ENCODE measurements at places on chromosomes 5 and 9.

- DNase-seq, result no peak
Measured at GRCh38 chr5:74310997-74311930, 329.3 kb downstream of the ENC1 start.

DNA sequence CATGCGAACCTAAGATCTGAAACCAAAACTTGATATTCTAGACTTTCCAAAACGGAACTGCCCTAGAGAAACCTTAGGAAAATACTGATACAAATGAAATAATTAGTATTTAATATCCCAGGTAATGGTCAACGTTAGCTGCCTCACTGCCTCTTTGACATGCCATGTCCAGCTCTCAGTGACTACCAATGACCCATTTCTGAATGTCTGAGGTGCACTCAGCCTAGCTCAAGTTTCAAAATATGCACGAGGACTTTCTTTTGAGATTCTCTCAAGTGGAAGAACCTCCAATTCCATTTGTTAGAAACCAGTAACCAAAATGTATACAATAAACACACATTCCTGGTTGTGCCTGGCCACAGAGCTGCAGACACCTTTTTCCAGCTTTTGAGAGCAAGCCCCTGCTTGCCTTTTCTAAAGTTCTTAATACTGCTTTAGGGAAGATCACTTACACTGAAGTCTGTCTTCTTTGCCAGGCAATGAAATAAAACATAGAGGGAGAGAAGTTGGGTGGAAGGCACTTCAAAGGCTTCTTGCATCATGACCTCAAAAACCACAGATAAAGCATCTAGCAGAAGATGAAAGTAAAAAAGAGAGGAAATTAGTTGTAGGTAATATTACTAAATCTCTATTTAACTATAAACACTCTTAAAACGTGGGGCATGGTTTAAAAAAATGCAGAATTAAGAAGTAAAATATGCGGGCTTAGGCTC is 87.9 kb downstream of the MRPS27 start:
- DNase-seq, result no peak

GRCh38 chr5:54384356-54384933 is 71.1 kb upstream of the HSPB3 start:
- DNase-seq, result no peak

DNA sequence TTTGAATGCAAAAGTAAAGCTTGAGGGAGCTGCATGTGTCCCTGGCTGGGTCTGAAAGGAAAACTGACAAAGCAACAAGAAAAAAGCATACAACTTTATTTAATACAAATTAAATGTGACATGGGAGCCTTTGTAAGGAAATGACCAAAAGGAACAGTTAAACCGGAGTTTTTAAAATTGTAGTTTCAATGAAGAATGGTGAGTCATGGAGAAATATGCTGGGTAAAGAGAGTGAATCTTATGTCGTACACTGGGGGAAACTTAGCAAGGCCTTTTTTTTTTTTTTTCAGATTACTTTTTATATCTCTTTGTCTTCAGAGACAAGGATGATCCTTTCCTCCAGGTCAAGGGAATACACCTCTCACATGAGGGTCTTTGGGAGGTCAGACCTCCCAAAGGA is 50.1 kb upstream of the FBXL17 start:
- no peak for DNase-seq

- no peak for DNase-seq
Measured at GRCh38 chr9:20805766-20806165, 121.7 kb downstream of the FOCAD start.

- DNase-seq, result no peak
Measured at GRCh38 chr5:2762744-2763532, 11.5 kb upstream of the IRX2 start.

- DNase-seq, result no peak
Measured at GRCh38 chr9:112125951-112126388, 49.1 kb downstream of the SUSD1 start.

GRCh38 chr5:142529626-142530278 is 156.1 kb downstream of the FGF1 start:
- DNase-seq, result no peak

- DNase-seq, result no peak
Measured at GRCh38 chr5:166166071-166166470, 2125.4 kb upstream of the WWC1 start.

GRCh38 chr5:91266184-91266705 is 116.9 kb downstream of the ARRDC3 start:
- no peak for DNase-seq

DNA sequence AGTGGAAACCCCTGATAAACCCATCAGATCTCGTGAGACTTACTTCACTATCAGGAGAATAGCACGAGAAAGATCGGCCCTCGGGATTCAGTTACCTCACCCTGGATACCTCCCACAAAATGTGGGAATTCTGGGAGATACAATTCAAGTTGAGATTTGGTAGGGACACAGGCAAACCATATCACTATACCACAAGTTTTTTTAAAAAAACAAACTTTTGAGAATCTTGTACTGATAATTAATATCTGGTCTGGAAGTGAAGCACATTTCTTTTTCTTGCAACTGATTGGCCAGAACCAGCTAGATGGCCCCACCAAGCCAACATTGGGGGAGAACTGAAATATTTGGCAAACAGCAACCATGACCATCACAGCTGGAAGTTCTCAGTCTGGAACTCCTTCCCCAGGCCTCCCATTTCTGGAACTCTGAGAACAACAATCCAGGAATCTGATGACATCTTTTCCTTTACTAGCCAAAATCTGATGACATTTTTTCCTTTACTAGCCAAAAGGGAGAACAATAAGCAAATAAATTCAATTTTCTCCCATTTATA is 51.8 kb upstream of the CDKN2B start:
- DNase-seq, result no peak

- DNase-seq, result no peak
Measured at GRCh38 chr5:54329731-54330709, 19.6 kb upstream of the ARL15 start.

DNA sequence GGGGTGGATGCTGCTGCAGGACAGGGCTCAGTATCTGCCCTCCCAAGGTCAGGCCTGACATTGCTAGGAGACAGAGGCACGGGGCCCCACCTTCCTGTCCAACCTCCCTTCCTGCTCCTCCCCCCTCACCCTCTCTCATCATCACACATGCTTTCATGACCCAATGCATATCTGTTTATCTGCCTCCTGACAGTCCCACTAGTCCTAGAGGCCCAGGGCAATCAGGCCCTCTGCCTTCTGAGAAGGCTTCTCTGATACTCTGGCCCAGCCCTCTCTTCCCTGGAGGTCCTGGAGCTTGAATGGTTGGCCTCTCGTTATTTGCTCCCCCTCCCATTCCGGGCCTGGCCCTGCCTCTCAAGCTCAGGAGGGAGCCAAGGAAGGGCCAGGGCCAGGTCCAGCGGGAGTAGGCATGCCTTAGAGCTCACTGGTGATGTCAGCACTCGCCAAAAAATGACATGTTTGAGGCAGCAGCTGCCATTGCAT is 90.6 kb upstream of the SAP30L start:
- DNase-seq, result no peak

DNA sequence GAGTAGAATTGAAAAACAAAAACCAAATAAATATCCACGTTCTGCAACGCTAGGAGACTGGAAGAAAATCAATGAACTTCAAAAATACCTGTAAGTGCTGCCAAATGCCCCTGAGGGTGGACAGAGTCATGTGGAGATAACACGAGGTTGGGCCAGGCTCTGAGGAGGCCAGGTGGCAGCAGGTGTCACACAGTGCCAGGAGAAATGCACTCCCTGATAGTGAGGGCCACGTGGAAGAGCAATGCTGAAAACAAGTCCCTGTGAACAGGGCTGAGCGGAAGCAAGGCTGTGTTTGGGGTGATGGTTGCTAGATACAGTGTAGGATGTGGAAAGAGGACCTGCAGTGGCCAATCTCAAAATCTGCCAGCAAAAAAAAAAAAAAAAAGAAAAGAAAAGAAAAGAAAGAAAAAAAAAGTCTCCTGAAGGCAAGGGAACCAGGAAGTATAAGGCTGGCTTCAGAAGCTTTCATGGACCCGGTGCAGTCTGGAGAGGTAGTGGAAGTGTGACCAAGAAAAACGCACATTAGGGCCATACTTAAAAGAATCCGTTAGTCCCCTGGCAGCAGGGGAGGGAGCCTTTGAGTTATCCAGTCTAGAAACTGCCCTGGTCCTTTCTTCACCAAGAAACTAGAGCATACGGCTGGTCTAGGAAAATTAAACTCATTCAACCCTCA is 16.8 kb downstream of the C1QTNF3 start:
- no peak for DNase-seq

DNA sequence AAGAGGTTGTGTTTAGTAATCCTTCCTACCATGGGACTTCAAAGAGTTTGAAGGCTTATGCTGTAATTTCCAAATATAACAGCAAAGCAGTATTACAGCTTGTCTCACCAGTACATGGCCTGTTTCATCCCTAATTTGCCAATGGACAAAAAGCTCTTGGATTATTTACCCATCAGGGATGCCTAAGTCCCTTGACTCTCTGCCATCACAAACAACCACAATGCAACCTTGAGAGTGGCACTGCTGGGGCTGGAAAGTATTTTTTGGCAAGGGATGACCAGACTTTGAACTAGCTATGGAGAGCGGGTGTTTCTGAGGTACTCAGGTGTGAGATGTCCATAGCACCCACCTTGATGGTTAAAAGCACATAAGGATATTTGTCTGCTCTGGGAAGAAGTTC is 9.1 kb downstream of the MAMDC2 start:
- no peak for DNase-seq

DNA sequence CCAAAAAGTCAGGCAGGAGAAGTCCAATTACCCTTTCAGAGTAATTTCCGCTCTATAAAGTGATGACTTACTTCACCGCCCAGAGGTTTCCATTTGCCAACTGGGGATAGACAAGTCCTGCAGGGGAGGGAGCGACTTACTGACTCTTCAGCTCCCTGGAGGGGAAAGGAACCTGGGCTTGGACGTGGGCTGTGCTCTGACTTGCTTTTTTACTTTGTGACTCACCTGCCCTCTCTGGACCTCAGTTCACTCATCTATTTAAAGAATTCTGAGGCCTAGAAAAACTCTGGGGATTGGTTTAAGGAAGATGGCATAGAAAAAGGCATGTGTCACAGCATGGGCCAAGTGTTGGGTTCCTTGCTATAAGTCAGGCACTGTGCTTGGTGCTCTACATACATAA is 180.4 kb upstream of the TRIM32 start:
- DNase-seq, result no peak

DNA sequence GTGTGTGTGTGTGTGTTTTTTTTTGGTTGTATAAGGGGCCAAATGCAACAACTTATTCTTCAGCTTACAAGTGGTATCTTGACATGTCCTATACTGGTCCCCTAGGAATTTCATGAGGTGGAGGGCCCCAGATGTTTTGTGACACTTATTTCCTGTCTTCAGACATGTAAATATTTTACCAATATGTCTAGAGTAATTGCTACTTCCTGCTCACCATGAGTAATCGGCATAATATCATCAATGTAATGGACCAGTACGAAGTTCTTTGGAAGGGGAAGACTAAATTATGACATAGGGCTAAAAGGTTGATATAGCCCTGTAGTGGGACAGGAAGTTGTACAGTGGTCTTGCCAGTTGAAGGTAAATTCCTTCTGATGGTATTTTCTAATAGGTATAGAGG is 3.7 kb upstream of the OTULIN start:
- DNase-seq, result no peak

- DNase-seq, result no peak
Measured at GRCh38 chr9:8143677-8144076, 344.1 kb upstream of the DMAC1 start.

Measured in activated CD4-positive, alpha-beta T cell treated with anti-CD3 and anti-CD28 coated beads, Interleukin-2, amount 50 U/mL, for 48 hours (primary cell).